Activated CD4-positive, alpha-beta memory T cell treated with anti-CD3 and anti-CD28 coated beads for 36 hours (primary cell): ENCODE measurements at places on chromosomes 3 and 15.

GRCh38 chr3:140753865-140754754 lies 76.2 kb downstream of the TRIM42 start:
- no peak for DNase-seq

DNA sequence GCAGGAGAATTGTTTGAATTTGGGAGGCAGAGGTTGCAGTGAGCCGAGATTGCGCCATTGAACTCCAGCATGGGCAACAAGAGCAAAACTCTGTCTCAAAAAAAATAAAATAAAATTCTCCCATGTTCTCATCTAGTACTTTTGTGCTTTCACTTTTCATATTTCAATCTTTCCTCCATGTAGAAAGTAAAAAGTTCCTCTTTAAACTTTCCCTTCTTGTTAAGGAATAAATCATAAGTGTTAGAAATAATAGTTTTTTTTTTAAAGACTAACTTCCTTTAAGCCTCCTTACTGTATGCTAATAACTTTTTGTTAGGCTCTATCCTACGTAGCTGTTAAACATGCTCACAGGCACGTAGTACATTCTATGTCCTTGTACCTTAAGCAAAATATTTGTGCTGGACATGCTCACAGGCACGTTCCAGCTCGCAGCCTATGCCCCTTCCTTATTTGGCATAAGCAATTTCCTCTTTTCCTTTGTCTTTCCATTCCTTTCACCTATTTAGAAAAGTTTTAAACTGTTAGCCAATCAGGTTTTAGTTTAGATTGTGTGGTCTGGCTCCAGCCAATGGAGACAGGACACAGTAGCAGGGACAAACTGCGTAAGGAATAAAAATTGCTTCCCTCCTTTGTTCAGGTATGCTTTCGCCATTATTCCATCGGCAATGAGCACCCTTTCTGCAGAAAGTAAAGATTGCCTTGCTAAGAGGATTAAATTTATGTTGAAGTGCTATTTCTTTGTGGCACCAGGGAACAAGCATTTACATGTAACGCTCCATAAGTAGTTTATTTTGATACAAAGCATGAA lies 38.9 kb upstream of the PIK3CB start:
- DNase-seq = no peak

- DNase-seq = no peak
Measured at GRCh38 chr3:108300103-108300849, 3.9 kb downstream of the HHLA2 start.

DNA sequence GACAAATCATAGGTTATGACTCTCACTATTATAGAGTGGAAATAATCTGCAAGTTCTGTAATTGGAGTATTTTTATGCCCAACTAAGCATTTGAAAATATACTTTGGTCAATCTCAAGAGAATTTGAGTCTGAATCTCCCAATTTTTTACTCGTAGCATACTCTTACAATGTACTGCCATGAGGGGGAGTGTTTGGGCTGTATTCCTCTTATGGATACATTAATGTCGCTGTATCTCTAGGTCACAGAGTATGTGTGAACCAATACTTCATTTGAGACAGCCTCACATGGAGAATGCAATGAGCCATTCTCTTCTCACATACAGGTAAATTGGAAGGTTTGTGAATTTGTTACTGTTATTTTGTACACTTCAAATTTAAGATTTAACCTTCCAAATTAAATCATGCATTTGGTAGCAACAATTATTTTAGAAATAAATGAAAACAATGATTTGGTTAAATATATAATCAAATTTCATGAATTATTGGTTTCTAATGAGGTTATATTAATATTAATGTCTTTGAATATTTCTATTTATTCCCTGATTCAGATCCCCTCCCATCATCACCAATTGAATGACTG lies 5.5 kb upstream of the CD200 start:
- no peak for DNase-seq

- no peak for DNase-seq
Measured at GRCh38 chr3:13839726-13840340, 40.0 kb downstream of the WNT7A start.

DNA sequence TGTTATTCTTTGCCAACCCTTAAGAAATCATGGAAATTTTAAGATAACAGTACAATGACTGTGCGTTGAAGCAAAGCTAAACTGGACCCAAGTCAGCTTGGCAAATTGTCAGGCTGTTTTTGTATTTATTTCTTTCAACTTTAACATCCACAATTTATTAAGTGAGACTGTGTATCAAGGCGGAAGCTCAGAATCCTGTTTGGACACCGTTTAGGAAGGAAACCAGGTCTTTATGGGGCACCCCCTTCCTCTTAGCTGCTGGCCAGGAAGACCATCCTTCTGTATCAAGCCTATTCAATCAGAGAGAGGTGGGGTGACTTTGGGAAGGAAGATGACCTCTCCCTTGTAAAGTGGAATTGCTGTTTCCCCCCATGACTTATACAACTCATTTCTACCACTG lies 166.0 kb downstream of the MCTP2 start:
- no peak for DNase-seq

GRCh38 chr3:19931180-19931692 lies 2.8 kb downstream of the EFHB start:
- peak; percentile 84 for DNase-seq

DNA sequence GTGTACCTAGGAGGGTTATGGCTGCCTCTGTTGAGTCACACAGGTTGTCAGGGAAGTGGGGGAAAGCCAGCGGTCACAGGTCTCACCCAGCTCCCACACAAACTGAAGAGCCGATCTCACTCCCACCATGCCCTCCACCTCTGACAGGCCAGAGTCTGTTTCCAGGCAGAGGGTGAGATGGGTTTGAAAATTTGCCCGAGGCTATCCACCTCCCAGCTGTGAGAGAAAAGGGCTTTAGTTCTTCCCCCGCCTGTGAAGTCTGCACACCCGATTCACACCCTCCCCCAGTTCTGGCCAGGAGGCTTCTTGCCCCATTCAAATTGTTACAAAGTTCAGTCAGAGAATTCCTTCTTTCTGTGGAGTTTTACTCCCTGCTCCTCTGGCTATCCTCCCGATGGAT lies 446.9 kb downstream of the EDEM1 start:
- DNase-seq = no peak

DNA sequence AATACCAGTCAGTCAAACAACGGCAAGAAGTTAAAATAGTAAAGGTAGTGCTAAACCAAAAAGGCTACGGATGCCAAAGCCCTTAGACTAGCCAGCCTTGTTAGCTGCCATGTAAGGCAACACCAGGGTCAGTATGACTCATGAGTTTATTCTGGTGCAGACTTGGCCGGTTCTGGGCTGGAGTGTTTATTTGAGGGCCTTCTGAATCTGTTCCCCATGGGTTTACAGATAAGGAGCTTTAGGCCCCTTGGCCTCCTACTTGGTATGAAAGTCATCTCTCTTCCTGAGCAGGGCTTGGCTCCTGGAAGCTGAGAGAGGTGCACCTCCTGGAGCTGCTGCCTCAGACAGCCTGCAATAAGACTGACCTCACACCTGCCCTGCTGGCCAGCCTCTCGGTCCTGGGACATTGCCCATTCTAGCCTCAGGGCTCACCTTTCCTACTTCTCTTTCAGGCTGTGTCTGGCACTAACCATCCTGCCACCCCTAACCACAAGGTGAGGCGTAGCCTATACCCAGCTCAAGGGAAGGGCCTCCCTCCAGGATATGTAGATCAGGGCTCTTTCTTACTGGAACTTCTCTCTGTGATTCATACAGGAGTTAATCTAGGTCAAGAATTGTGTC lies 10.4 kb upstream of the RTP1 start:
- DNase-seq = no peak

GRCh38 chr3:4827767-4828166 lies 151.5 kb upstream of the BHLHE40 start:
- no peak for DNase-seq

- no peak for DNase-seq
Measured at GRCh38 chr3:126567696-126568438, 9.1 kb upstream of the C3orf22 start.

DNA sequence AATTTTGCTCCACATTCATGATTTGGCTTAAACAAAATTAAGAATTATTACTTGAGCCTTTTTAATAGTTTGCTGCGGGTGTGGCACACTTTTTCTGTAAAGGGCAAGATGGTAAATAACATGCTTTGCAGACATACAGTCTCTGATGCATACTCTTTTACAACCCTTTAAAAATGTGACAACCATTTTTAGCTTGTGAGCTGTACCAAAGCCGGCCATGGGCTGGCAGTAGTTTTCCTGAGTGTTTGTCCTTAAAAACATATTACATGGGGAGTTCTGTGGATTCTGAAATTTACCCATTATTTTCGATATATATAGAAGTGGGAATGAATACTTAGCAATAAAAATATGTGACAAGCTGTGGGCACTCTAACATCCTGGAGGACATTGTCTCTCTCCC lies 163.4 kb downstream of the FNDC3B start:
- DNase-seq = no peak

GRCh38 chr3:49460188-49460890 lies 9.7 kb upstream of the DAG1 start:
- no peak for DNase-seq

DNA sequence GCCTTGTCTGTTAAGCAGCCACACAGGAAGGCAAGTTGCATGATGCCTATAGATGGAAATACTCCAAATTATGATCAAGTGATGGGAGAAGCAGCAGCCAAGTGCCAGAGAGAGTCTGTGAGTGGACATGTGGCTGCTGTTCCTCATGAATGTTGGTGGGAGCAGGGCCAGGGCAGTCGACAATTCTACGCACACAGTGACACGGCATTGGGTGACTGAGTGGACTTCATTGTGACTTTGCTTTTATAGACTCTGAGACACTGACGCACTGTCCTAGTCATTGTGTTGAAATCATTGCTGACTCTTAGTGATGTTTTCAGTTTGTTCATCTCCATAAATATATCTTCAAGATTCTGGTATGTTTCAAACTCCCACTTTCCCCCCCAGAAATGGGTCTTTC lies 246.3 kb upstream of the SEMA6D start:
- no peak for DNase-seq

GRCh38 chr15:77416148-77416455 lies 3.8 kb downstream of the PEAK1 start:
- DNase-seq = no peak

- DNase-seq = no peak
Measured at GRCh38 chr15:66156310-66156975, 97.1 kb downstream of the MEGF11 start.

DNA sequence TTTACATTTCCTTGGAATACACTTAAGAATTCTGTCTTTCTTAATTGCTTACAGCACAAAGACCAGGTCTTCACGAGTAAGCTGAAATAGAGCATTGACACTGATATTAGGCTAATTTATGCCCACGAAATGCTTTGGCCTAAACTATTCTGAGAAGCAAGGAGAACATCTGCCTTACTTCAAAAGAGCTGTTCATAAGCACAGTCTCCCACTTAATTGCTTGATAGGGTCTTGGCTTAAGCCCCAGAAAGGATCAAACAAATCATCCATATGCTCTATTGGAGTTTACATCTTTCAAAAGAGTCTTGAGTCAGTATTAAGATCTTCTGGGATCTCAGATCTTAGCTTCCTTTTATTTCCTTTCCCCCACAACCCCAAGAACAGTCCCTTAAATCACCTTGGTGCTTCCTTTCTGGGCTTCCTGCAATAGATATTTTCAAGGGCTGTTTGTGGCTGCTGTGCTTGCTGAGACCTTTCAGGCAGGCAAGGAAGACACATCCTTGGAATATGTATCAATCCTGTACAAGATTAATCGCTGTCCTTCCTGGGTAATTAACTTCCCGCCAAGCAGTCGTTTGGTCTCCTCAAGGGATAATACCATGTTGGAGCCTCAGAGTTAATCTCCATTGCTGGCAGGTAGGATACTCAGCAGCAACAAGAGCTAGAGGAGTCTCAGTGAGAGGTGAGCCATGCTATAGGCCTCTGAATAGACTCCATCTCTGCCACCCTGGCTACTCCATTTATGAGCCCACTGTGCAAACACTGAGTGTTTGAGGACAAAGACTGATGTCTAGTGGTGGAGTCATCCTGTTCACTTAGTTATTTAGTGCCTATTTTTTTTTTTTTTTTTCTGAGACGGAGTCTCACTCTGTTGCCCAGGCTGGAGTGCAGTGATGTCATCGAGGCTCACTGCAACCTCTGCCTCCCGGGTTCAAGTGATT lies 37.1 kb downstream of the TMEM158 start:
- no peak for DNase-seq

- DNase-seq = peak; percentile 67
Measured at GRCh38 chr3:46359733-46360493, 6.0 kb downstream of the CCR2 start.

DNA sequence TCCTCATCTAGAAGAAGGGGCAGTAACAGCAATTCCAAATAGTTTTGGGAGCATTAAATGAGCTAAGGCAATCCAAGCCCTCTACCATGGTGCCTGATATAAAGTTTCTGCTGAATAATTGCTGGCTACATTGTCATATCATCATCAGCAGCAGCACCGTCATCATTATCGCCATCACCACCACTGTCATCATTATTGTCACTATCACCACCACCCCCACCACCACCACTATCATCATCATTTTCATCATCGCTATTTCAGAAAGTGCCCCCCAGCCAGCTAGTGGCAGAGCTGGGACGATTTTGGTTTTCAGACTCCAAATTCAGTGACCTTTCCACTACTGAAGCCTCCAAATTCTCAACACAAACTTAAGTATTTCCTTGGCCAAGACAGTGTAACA lies 15.0 kb downstream of the XCR1 start:
- no peak for DNase-seq

GRCh38 chr15:60464836-60465630 lies 13.9 kb downstream of the ICE2 start:
- DNase-seq = no peak

GRCh38 chr3:125512135-125512920 lies 7.7 kb downstream of the SNX4 start:
- DNase-seq = peak; percentile 67

DNA sequence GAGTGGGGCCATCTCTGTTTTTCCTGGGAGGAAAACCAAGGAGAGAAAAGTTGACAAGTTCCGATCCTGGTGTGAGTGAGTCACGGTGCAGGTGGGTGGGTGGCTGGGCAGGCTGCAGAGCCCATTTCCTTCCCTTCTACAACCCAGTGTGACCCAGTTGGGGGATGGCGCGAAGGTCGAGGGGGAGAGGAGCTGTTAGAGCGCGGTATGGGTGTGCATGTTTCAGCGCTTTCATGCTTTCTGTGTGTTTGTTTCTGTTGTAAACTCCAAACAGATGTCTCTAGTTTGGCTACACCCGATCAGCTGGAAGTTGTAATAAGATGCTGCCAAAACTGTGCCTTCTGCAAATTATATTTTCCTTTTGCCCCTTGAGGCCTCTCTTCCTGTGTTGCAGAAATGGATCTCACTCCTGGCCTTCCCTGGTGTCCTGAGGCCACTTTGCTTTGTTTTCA lies 3.8 kb downstream of the FAM43A start:
- peak; percentile 34 for DNase-seq

- DNase-seq = no peak
Measured at GRCh38 chr15:63244976-63245645, 32.3 kb upstream of the APH1B start.
